NCI-H2107 (cell line): ENCODE measurements at places on chromosomes 1 and 21.
A peak's percentile ranks its signal among the peaks of the same experiment; 100 is the strongest.

DNA sequence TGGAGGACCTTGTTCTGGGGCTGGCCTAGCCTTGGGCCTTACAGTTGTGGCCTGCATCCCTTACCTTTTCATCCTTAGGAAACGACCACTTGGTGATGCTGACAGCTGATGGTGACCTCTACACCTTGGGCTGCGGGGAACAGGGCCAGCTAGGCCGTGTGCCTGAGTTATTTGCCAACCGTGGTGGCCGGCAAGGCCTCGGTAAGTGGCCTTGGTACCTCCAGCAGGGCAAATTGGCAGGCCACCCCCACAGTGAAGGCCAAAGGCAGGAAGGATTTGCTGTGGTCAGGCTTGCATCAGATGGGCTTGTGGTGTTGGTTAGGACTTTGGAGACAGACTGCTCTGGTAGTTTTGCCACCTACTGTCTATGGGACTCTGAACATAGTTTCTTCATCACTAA lies 17.7 kb upstream of the TRNAU1AP start:
- no peak for DNase-seq

GRCh38 chr1:81021134-81021533 lies 779.6 kb upstream of the ADGRL2 start:
- no peak for DNase-seq

DNA sequence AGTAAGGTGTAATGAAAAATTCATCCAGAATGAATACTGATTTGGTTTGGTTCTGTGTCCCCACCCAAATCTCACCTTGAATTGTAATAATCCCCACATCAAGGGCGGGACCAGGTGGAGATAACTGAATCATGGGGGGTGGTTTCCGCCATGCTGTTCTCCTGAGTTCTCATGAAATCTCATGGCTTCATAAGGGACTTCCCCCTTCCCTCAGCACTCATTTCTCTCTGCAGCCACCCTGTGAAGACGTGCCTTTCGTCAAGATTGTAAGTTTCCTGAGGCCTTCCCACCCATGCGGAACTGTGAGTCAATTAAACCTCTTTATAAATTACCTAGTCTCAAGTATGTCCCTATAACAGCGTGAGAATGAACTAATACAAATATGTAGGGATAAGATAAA lies 5.5 kb upstream of the SYNJ1 start:
- no peak for DNase-seq

DNA sequence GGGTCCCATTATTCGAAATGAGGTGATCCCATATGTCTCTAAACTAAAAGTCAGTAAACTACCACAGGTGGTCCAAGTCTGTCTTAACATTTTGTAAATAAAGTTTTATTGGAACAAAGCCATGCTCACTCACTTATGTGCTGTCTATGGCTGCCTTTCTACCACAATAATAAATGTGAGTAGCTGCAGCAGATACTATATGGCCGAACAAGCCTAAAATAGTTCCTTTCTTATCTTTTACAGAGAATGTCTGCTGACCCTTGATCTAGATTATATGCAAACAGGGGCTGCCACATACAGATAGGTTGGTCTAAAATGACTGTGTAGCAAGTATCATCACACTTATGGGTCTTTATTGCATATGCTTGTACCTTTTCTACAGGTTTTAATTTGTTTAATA lies 140.0 kb downstream of the VAV3 start:
- DNase-seq = no peak

DNA sequence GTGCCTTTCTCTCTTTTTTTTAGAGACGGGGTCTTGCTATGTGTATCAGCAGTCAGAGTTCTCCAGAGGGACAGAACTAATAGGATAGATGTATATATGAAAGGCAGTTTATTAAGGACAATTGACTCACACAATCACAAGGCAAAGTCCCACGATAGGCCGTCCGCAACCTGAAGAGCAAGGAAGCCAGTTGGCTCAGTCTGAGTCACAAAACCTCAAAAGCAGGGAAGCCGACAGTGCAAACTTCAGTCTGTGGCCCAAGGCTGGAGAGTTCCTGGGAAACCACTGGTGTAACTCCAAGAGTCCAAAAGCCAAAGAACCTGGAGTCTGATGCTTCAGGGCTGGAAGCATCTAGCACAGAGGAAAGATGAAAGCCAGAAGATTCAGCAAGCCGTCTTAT lies 16.3 kb upstream of the H3-3A start:
- DNase-seq = no peak

GRCh38 chr1:41537788-41538351 lies 53.4 kb upstream of the EDN2 start:
- peak; percentile 19 for DNase-seq

DNA sequence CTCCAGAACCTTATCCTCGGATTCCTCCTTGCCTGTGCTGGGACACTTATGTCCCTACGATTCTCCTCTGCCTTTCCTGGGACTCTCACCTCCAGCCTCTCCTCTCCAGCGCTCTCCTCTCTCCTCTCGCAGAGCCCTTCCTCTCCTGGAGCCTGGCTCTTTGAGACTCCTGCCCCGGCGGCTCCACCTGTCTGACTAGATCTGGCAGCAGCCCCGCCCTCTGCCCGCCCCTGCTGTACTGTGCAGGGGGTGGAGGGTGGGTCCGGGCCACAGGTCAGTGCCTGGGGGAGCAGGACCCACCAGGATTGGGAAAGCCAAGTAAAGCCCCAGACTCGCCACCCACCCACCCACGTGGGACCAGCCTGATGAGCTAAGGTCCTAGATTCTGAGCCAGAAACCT lies 1.6 kb downstream of the ELOVL1 start:
- no peak for DNase-seq

- DNase-seq = no peak
Observed at GRCh38 chr1:54750596-54750995, 13.7 kb downstream of the PARS2 start.

DNA sequence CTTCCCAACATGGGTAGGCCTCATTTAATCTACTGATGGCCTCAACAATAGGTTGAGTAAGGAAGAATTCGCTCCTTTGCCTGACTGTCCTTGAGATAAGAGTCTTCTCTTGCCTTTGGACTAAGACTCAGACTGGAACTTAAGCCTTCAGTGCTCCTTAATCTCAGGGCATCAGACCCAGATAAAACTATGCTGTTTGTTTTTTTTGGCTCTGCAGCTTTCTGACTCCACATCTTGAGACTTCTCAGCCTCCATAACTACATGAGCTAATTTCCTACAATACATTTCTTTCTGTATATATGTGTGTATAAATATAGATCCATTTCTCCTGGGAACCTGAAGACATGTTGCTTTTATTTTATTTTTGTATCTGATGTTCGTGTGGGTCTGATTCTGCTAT lies 1470.7 kb upstream of the PRMT6 start:
- no peak for DNase-seq

- DNase-seq = no peak
Observed at GRCh38 chr1:94143809-94144176, 22.8 kb upstream of the ABCA4 start.

DNA sequence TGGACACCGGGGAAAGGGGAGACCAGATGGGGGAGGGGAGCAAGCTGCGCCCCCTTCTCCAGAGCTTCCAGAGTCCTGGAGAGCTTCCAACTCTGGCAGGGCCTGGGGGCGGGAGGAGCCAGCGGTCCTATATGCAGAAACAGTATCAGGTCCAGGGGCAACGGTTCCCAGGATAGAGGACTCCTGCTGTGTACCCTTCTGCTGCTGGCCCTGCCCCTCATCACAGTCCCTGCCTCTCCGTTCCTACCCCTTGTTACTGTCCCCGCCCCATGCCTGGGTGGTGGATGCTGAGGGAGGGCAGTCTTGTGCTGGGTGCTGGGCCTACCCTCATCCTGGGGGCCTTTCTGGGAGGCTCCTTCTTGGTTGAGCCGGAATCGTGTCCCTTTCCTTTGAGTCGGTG lies 19.2 kb upstream of the PEX10 start:
- DNase-seq = no peak

GRCh38 chr1:14156543-14156942 lies 441.9 kb upstream of the KAZN start:
- no peak for DNase-seq

GRCh38 chr1:161209790-161210409 lies 5.2 kb upstream of the FCER1G start:
- DNase-seq = peak; percentile 82

GRCh38 chr1:10672343-10673050 lies 123.9 kb downstream of the CASZ1 start:
- DNase-seq = no peak

GRCh38 chr21:35465741-35466140 lies 416.6 kb upstream of the RUNX1 start:
- DNase-seq = no peak

DNA sequence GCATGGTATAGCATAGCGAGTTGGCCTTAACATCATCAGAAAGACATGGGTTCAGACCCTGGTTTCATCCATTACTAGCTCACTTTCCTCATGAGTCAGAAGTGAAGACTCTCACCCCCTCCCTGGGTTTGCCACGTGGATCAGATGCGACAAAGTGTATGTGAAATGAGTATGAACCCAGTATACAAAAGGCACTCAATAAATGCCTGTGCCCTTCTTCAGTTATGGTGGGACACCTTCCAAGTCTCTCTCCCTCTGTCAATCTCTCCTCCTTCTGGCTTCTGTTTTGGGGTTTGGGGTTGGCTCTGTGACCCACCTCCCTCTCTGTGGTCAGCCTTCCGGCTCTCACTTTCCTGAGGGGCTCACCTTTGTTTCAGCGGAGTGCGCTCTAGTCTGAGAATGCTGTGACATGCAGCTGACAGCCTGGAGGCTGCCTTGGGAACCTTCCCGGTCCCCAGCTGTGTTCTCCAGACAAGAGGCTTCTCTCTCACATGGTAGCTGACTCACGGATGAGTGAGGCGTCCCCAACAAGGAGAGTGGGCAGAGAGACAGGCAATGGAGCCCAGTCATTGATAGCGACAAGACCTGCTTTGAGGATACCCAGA lies 155.0 kb upstream of the EDN2 start:
- no peak for DNase-seq

DNA sequence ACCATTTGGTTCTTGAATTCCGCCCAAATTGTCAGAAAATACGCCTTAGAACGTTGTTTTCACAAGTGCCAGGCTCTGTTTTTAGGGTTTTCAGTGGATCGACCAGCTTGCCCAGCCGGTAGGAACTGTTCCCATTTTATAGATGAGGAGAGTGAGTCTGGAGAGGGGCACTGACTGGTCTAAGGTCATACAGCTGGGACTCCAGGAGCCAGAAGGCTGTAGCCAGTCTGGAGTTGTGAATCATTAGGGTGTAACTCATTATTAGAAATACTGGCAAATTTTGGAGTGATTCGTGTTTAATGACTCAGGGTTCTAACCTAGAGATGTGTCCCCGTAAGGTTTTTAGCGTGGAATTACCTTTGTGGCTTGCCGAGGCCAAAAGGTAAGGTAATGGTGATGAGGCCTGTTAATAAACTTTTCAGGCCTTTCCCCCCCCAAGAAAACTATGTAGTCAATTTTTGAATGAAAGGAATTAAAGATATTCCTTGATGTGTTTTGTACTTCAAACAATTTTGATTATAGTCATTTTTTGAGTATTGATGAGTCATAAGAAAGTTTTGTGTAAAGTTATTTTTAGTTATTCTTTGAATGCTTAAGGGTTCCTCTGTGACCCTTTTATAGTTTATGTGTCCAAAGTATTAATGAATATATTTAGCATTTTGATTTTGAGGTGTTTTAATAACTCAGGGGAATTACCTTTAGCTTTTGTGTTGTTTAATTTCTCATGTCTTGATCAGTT lies 2.1 kb downstream of the DYRK1A start:
- no peak for DNase-seq

DNA sequence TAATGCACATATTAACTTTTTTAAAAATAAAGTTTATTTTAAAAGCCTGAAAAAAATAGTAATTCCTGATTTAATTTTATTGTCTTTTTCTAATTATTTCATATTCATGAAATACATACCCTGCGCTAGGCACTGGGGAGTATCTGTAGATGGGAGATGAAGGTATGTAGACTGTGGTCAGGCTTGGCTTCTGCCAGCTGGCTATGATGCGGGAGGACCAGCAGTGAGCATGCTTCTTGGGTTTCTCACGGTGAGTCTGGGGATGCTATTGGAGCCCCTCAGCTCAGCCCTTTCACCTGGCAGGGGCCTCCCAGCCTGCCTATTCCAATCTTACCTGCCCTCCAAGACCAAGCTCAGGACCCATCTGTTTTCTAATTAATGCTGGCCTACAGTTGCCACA lies 138.4 kb downstream of the NOS1AP start:
- no peak for DNase-seq

DNA sequence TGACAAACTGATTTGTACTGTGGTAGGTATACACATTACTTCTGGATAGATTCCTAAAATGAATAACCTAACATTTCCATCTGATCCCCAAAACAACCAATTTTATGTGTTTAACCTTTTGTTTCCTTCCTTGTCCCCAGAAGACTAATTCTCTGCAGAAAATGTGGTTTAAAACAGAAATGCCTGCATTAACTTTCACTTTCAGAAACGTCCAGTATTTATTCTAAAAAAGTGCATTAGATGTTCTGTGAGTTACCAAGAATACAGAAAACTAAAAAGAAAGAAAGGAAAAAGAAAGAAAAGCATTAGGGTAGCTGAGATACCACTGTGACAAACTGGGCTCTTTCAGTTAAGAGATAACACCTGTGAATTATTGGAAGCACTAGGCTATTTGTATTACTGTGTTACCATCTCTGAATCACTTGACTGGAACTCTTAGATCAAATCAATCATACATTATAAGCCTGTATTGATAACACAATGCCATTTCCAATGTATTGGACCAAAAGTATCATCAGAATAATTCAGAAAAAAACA lies 177.7 kb downstream of the NCAM2 start:
- no peak for DNase-seq

DNA sequence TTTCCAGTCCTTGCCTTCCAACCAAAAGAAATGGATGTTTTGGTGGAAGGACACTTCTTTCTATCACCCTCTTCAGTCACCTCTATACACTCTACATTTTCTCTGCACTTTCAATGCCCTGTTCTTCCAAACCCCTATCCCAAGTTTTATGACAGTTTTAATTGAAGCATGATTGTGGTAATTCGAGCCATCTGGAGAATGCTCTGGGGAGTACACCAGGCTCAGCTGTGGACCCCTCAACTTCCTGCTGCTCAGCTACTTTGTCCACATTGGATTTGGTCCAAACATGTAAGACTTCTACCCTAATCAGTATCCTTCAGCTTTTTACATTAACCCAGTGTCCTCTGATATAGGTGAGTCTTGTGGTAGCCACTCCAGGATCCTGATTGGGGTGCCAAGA lies 129.6 kb downstream of the SYT2 start:
- no peak for DNase-seq

- no peak for DNase-seq
Observed at GRCh38 chr1:208090388-208091301, 153.5 kb downstream of the PLXNA2 start.

DNA sequence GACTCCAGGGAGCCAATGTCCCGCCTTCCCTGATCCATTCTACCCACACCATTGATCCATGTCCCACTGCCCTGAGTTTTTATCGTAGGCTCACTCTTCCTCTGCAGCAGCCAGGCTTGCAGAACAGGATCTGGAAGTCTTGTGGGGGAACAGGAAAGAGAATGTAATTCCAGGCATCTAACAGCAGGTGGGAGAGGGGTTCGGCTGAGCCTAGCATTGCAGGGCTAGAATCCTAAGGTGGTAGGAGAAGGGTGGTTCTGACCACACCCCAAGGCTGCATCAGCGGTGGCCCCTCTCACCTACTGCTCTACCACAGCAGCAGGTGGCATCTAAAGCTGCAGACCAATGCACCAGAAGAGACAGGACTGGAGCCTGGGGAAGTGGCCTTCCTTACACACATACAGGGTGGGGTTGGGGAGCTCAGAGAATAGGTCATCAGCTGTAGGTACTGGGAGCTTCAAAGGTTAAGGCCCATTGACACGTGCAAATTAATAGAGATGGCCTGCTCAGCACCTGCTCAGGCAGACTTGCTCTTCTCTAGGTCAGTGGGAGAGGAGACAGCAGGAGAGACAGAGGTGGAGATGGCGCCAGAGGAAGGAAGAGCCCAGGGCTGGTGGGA lies 20.5 kb downstream of the KNCN start:
- DNase-seq = no peak
